ENCODE measurements at places on chromosomes 7 and 10.

- DNase-seq = no peak
Measured at GRCh38 chr10:124255556-124255955, 162.2 kb upstream of the CHST15 start.

DNA sequence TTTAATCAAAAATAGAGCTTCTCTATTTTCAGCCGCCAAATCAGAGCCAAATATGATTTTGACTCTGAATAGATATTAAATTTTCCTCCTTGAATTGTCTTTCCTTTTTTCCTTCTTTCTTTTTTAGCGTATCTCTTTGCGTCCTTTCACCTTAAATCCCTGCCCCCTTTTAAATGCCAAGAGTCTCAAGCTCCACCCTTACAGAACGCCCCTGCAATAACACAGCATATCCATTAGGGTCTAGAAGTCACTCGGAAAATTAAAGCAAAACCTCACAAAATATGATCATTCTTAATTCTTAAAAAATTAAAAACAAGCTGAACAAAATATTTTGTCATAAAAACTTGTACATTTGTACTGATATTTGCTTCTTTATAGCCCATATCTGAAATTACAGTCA lies 51.3 kb upstream of the GRM8 start:
- no peak for DNase-seq

GRCh38 chr7:148828965-148829364 lies 55.1 kb downstream of the EZH2 start:
- DNase-seq = no peak

- no peak for DNase-seq
Measured at GRCh38 chr7:30995536-30995935, 31.8 kb downstream of the GHRHR start.

DNA sequence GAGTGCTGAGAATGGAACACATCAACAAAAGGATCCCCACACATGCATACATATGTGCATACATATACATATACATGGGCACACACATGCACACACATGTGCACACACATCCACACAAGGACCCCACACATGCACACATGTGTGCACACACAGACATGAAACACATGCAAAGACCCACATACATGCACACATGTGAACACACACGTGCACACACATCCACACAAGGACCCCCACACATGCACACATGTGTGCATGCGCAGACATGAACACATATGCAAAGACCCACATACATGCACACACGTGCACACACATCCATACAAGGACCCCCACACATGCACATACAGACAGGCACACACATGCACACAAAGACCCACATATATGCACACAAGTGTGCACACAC lies 104.4 kb upstream of the ADARB2 start:
- no peak for DNase-seq

DNA sequence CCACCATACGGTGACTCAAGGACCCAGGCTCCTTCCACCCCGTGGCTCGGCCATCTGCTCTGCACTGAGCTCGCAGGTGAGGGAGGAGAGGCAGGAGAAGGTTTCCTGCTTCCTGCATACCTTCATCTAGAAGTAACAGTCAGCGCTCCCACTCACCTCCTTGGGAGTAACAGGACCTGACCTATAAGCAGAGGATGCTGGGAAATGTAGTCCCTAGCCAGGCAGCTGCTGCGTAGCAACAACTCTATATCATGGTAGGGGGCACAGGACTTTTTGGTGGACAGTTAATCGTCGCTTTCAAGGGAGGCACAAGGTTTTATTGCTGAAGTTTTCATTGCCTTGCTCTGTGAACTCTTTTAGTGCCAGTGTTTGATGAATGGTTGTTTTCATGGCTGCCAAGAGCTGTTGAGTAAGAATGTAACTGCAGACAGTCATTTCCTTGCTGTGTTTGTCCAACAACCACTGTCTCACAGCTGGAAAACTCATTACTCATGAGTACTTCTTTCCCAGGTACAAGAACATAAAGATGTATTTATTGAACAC lies 10.2 kb upstream of the ZFYVE27 start:
- peak; percentile 72 for DNase-seq

DNA sequence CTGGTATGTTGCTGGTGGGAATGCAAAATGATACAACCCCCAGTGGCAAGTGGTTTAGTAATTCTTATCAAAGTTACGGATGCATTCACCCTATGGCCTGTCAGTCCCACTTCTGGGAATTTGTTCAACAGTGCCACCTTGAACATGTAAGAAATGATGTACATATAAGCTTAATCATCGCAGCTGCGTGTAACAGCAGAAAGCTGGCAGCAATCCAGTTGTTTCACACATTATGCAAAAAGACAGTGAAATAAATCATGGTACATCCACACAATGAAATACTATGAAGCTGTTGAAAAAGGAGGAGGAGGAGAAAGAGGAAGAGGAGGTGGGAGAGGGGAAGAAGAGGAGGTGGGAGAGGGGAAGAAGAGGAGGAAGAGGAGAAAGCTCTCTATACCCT lies 76.2 kb upstream of the MYL10 start:
- no peak for DNase-seq

DNA sequence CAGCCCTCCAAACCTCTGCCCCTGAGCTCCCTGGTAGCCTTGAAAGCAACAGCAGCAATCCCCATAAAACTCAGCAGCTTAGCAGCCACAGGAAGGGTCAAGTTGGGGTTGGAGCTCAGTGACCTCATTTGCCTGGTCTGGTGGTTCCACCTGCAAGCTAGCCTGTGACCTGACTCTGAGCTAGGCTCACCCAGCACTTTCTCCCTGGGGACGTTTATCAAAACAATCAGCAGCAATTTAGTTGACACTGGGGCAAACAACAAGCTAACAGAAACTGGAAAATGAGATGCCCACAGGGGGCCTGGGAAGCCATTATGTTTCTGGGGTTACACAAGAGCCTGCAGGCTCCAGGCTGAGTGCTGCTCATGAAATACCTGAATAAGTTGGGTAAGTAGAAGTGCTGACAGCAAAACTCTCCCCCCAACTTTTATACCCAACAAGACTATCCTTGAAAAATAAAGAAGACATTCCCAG lies 22.4 kb upstream of the CRYGN start:
- DNase-seq = no peak

- DNase-seq = no peak
Measured at GRCh38 chr7:11591055-11591633, 240.9 kb downstream of the THSD7A start.

DNA sequence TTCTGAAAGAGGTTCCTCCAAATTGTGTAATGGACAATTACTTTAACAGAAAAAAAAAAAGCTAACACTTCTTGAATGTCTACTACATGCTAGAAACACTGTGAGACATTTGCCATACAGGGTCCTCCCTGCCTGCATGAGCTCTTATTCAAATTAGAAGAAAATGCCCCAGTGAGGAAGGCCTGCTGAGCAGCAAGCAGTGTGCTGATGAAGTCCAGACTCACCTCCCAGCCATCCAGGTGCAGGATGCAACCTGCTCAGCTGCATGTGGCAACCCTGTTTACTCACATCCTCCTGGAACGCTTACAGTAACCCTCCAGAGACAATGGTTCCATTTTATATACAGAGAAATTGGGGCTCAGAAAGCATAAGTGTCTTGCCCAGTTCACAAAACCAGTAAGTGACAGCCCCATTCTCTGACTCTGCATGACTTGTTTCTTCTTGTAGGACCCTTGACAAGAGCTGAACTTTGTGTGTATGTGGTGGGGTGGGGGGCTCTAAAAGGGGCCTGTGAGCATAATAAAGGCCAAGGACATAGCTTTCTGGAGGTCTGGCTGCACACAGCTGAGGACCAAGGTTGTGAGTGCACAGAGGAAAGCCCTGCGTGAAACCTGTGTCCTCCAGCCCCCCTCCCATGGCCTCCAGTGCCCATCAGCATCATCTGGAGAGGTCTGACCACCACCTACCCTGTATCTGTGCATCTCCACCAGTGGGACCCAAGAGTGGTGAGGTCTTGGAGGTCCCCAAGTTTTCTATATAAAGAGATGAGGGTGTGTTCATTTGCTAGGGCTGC lies 387.8 kb downstream of the GRID1 start:
- DNase-seq = no peak

GRCh38 chr7:123845823-123846216 lies 851 bp downstream of the HYAL4 start:
- peak; percentile 6 for DNase-seq

DNA sequence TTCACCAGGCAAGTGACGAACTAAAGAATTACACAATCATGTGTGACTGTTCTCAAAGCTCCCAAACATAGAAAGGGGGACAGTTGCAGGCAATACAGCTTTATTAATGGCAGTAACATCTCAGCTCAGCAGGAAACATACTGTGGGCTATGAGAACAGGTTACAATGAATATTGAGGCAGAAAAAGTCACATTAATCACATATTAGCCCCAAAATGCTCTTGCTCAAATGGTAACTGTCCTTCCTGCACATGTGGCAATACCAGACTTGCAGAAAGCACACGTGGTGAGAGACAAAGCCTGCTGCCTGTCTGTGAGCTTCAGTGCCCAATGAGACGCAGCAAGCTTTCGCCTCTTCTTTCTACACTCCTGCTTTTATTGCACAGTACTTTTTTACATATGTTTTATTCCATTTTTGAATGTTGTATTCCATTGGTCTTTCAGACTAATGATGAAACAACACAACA lies 104.9 kb upstream of the ACBD5 start:
- no peak for DNase-seq

GRCh38 chr7:103301441-103301840 lies 4.2 kb downstream of the PMPCB start:
- DNase-seq = no peak

DNA sequence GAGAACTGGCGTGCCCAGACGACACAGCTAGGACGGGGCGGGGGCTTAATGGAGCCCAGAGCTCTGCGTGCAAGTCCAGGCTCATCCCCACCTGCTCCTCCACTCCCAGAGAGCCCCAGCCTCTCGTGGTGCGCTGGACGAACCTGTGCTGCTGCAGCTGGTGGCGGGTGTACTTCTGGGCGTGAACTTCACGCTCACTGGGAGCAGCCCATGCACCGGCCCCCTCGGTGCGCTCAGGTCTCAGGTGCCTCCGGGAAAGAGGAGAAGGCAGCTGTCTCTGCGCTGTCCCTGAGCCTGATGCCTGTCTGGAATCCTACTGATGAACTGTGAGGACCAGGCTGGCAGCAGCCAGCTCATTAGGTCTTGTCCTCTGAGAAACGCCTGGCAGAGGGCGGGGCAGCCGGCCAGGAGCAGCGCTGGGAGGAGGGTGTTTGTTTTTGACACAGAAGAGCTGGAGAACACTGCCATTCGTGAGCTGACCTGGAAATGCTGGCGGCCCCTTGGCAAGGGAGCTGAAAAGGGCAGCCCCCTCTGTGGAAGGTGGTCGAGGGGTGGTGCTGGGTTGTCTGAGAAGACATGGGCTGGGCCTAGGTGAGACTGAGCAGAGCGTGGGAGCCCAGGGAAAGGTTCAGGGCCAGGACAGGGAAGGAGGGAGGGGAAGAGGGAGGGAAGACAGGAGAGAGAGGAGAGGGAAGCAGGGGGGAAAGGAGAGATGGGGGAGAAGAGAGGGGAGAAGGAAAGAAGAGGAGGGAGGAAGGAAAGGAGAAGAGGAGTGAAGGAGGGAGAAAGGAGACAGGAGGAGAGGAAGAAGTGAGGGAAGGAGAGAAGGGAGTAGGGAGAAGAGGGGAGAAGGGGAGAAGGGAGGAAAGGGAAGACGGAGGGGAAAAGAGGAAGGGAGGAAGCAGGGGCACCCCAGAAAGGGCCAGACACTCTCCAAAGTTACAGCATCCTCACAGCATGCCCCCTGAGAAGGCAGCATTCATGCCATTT lies 53.5 kb upstream of the TNS3 start:
- DNase-seq = peak; percentile 78

- DNase-seq = peak; percentile 50
Measured at GRCh38 chr7:40799493-40800403, 664.9 kb downstream of the SUGCT start.

DNA sequence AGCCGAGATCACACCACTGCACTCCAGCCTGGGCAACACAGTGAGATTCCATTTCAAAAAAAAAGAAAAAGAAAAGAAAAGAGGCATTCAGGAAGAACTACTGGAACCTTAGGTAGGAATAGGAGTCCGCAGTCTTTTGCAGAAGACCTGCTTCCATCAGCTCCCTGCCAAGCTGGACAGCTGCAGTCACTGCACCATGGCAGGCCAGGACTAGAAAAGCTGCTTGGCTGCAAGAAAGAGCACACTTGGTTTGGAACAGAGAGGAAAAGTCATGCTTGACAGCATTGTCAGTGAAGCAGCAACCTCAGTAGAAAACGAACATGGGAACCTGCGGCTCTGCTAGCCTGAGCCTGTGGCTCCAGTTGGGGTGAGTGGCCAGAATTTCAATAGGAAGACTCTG lies 104.3 kb downstream of the MARCHF5 start:
- no peak for DNase-seq

DNA sequence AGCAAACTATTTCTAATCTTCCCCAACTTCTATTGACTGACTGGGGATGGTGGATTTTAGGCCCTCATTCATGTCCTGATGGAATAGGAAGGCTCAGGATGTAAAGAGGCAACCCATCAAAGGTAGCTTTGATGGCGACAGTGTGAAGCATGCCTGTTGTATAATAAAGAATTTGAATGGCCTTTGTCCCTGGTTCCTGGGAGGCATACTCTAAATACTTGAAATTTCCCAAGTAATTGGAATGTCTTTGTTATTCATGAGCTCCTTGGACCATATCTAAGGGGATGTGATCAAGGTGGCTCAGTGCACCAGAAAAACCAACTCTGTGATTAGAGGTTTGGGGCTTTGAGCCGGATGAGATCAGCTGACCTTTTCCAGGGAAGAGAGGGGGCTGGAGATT lies 264.5 kb upstream of the NEBL start:
- DNase-seq = no peak

DNA sequence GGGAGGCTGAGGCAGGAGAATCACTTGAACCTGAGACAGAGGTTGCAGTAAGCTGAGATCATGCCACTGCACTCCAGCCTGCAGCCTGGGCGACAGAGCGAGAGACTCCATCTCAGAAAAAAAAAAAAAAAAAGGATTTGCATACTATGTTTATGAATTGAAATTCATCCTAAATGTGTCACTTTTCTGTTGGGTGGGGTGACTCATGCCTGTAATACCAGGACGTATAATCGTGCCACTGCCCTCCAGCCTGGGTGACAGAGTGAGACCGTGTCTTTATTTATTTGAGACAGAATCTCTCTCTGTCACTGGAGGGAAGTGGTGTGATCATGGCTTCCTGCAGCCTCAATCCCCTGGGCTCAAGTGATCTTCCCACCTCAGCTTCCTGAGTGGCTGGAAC lies 5.8 kb downstream of the ZNF212 start:
- DNase-seq = peak; percentile 39

- DNase-seq = no peak
Measured at GRCh38 chr10:64091897-64092296, 570.7 kb downstream of the REEP3 start.

DNA sequence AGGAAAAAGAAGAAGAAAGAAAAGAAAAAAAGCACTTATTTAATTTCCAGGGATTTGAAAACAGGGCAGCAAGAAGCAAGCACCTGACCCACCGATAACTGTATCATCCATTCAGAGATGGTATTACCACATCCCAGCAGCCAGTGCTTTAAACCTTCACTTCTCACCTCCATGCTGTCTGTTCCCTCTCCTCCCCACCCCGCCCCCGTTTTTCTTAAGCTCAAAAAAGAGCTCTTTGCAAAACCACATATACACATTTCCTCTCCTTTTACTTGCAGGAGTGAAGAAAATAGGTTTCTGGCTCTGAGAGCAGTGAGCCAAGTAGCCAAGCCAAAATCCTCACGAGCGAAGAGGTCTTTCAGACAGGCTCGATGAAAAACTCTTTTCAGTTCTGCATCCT lies 2.2 kb downstream of the STOX1 start:
- no peak for DNase-seq

GRCh38 chr7:20172736-20173334 lies 44.3 kb downstream of the MACC1 start:
- peak; percentile 85 for DNase-seq
